ENCODE measurements at places on chromosomes 7 and 10.

- DNase-seq, result no peak
Observed at GRCh38 chr10:15726042-15726441, 6.3 kb upstream of the ITGA8 start.

DNA sequence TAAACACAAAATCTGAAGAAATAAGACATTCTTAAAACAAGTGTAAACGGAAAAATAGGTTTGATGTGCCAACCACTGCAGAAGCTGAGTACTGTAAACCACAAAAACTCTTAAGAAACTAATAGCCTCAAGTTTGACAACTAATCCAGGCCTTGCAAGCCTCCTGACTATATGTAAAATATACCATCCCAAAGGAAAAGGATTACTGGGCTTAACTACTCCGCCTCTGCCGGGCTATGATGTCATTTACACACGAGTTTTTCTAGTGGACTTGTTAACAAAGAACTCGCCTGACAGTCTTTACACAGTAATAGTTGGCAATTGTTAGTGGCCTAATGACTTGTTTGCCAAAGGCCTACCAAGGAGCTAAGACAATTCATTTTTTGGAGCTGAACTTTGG, 2.1 kb downstream of the KIF5B start:
- no peak for DNase-seq

GRCh38 chr7:155401231-155401630, 56.7 kb upstream of the EN2 start:
- no peak for DNase-seq

- DNase-seq, result no peak
Observed at GRCh38 chr7:4188651-4189050, 493.4 kb upstream of the FOXK1 start.

GRCh38 chr7:131604841-131605279, 48.4 kb upstream of the PODXL start:
- no peak for DNase-seq

DNA sequence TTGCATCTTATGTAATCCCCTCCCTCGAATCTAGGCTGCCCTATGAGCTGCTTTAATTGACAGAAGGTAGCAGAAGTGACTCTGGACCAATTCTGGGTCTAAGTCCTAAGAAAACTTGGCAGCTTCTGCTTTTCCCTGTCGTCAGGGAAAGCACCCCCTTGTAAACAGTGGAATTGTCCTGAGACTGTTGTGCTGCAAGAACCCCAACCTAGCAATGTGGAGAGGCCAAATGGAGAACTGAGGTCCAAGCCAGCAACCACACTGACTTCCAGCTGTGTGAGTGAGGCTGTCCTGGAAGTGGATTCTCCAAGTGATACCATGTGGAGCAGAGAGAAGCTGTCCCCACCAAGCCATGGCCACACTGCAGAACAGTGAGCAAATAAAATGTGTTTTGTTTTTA, 75.5 kb downstream of the ARHGAP22 start:
- DNase-seq, result no peak

DNA sequence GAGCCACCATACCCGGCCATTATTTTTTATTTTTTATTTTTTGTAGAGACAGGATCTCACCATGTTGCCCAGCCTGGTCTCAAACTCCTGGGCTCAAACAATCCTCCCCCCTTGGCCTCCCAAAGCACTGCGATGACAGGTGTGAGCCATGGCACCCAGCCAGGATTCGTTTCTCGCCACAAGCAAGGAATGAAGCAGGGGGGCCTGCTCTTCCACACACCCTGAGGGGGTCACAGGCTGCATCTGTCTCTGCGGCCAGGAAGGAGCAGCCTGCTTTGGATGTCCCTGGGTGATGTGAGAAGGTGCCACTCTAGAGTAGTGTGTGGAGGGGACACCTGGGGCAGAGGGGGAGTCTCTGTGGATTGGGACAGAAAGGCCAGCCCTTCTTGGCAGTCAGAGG, 61.3 kb upstream of the TNRC18 start:
- DNase-seq, result no peak

- peak; percentile 70 for DNase-seq
Observed at GRCh38 chr10:119131512-119132240, 27.8 kb downstream of the DENND10 start.

- DNase-seq, result no peak
Observed at GRCh38 chr7:34849986-34850385, 187.3 kb downstream of the DPY19L1 start.

DNA sequence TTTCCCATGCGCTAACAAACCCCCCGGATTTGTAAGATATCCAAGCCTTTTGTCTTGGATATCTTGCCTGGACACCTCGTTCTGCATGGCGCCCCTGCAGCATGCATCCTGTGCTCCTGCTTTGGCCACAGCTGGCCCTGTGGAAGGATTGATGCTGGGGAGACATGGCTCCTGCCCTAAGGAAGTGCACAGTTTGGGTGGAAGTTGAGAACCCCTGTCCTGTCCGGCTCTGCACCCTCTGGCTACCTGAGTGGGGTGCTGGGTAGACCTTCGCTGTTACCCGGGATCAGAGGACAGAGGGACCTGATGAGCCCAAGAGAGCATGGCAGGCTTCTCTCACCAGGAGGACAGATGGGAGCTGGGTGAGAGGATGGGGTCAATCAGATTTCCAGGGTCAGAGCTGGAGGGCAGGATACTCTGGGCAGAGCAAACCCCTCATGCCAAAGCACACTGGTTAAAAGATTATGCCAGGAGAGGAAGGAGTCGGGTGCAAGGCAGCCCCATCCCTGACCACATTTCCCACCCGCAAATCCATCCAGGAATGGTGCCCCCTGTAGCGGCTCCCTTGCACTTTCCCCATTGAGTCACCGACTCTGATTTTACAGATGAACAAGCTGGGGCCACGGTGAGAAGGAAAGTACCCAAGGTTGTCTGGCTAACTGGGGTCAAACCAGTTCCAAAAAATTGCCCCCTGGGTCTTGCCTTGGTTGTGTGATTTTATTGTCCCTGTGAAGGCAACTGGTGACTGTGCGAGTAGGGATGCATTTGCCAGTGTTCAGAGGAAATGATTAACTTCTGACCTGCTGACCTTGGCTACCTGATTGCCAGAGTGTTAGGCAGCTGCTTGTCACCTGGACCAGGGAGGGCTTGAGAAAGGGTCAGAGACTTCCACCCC, 290.1 kb upstream of the ZMIZ1 start:
- no peak for DNase-seq

DNA sequence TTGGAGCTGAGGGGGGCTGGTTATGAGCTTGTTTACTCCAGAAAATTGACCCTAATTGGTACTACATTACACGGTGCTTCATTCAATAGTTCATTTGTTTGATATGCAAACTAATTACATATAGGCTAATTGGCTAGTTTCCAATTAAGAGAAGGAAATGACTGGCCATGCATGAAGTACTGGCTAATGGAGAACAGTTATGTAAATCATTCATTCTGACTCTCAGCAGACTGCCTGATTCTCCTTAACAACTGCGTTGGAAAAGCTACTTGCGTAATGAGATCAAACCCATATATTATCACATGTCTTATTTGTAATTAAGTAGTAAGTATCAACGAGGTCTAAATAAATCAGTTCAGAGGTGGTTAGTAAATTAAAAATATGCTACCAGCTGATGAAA, 81.8 kb upstream of the CTTNBP2 start:
- no peak for DNase-seq

DNA sequence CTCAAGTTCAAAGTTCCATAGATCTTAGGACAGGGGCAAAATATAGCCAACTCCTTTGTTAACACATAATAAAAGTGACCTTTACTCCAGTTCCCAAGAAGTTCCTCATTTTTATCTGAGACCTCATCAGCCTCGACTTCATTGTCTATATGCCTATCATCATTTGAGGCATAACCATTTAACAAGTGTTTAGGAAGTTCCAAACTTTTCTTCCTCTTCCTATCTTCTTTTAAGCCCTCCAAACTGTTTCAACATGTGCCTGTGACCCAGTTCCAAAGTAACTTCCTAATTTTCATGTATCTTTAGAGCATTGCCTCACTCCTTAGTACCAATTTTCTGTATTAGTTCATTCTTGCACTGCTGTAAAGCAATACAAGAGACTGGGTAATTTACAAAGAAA, 569.1 kb downstream of the ANKRD7 start:
- DNase-seq, result no peak

GRCh38 chr10:24678757-24679156, 44.9 kb downstream of the ARHGAP21 start:
- DNase-seq, result no peak

GRCh38 chr10:3333426-3333825, 160.8 kb upstream of the PITRM1 start:
- no peak for DNase-seq

- no peak for DNase-seq
Observed at GRCh38 chr7:41130561-41131236, 572.2 kb downstream of the INHBA start.

DNA sequence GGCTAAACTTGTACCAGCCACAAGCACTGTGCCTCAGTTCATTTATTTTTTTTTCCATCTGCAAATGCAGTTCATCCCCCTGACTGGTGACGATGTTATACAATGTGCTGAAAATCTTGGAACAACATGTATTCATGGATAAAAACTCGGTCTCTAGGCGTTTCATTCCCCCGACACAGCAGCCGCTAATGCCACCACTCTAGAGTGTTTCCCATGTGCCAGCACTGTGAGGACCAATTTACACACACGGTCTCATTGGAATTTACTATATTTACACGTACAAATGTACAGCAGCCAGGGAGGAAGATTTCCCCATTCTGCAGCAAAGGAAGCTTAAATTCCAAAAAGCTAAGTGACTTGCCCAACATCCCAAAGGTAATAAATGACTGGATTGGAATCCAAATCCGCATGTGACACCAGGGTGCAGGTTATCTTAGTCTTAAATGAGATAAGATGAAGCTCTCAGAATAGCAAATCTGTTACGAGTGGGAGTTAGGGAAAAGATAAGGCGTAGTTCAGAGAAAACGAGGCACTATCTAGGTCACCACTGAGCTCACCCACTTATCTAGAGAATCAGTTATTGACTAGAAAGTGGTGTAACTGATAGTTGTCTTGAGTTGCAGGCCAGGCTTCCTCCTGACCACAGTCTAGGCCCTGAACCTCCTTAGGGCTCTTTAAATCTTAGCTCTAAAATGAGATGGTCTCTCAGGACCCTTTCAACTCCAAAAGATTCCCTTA, 36.7 kb downstream of the FAM107B start:
- DNase-seq, result no peak

GRCh38 chr10:201328-201771, 66.1 kb downstream of the ZMYND11 start:
- no peak for DNase-seq

DNA sequence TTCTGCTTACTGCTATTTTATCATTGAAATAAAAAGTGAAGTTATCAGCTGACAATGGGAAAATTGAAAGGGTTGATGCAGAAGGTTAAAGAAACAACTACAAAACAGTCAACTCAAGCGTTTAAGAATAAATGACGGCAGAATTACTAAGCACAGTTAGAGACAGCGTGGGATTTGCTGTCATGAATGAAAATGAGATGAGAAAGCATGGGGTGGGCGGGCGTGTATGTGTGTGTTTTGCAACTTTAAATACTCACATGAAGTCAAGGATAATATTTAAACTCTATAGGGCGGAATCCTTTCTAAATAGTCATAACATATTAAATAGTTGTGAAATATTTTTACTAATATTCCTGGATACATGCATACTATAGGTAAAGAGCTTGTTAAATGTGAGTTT, 450.8 kb downstream of the ETV1 start:
- no peak for DNase-seq

DNA sequence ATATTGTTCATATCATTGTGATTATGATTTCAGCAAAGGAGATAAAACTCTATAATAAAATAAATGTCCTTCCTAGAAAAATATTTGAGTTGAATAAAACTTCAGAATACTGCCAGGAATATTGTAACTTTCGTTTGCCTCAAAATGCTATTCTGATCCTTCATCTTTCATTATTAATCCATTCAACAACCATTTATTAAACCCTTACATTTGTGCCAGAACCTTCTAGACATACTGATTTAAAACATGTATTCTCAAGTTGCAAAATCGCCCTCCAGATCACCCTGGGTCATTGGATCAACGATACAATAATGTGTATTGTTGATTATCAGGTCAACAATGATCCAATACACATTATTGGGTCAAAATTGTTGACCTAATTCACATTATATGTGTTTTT, 759.8 kb downstream of the CNTNAP2 start:
- no peak for DNase-seq

GRCh38 chr10:26681076-26681475, 16.4 kb upstream of the PDSS1 start:
- DNase-seq, result no peak

GRCh38 chr10:70596860-70597809, 5.4 kb downstream of the PRF1 start:
- no peak for DNase-seq

DNA sequence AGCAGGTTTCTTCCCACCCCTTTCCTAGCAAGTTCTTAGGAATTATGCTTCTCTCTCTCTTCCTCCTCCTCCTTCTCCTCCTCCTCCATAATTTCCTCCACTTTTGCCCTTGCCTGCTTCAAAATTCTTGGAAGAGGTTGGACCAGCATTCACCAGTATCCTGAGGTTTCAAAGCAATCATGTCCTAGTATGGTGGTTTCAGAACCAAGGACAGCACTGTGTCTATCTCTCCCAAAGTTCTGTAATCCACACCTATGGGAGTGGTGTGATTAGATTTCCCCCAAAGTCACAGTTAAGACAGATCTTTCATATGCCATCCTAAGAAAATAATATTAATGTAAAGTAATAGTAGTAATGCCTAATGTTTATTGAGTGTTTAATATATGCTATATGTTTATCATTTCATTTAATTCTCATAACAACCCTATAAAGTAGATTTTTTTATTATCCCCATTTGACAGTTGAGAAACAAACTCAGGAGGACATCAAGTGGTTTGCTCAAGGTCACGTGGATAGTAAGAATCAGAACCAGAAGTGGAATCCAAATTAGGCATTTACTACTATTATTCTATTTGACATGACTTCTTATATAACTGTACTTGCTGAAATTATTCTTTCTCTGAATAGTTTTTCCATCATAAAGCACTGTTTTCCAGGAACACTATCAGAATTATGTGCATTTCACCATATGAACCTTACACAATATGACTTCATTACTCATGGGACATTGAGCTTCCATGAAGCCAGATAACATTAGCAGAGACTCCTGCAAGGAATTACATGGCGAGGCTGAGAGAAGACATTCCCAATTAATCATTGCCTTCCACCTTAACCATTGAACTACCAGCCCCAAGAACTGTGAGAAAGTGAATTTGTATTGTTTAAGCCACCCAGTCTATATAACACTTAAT, 91.4 kb downstream of the IPMK start:
- no peak for DNase-seq

GRCh38 chr7:38520741-38521140, 110.4 kb downstream of the AMPH start:
- DNase-seq, result no peak

GRCh38 chr7:34190299-34190698, 285.0 kb downstream of the BMPER start:
- DNase-seq, result no peak

Measured in CD4-positive, alpha-beta T cell (primary cell).